DMS153 (cell line): ENCODE measurements at places on chromosomes 6 and 20.

GRCh38 chr6:169046483-169047192, 207.0 kb downstream of the THBS2 start:
- DNase-seq = no peak

DNA sequence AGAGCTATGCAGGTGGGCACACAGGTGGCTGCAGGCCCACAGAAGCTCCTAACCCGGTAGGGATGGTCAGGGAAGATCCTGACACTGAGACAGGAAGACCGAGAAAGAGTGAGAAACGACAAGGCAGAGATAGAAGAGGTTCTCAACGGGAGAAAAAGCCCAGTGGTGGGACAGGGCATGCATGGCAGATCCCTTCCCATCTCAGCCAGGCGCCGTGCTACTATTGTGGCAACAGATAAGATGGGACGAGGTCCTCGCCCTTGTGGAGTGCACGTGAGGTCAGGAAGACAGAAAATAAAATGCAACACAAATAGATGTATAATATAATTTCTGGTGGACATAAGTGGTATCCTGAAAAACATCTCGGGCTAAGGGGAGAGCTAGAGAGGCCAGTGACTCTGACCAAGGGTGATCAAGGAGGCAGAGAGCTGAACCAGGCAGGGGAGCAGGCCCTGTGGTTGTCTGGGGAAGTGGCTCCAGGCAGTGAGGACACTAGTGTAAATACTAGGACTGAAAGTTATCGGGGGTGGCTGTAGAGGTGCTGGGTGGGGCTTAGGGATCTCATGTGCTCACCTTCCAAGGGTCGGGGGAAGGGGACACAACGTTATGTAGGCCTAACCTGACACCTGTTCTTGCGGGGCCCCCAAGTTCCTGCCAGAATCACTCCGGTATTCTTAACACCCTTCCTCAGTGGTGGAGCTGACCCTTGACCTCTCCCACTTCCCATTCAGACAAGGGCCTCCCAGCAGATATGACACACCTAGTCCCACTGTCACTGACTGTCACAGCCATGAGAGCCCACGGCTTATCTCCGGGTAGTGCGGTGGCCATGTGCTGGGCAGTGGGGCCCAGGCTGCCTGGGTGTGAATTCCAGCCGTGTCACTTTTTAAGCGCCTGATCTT, 1.0 kb downstream of the SRXN1 start:
- no peak for DNase-seq

- no peak for DNase-seq
Observed at GRCh38 chr20:50385733-50386640, 124.2 kb upstream of the PTPN1 start.

DNA sequence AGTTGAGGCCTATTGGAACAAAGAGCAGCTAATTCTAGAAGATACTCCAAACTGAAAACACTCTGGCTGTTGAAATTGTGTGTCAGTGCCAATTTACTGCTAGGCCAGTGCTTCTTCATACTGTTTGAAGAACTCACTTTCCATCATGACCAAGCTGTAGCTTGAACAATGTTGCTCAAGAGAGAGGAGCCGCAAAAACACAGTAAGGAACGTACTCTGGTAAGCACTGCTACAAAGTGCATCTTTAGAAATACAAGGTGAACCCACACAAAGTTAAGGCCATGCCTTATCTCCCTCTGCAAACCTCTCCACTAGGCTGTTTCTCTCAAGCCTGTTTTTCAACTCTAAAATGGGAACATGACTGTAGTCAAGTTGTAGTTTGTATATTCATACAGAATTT, 74.5 kb upstream of the TULP1 start:
- no peak for DNase-seq
